Stimulated activated CD8-positive, alpha-beta memory T cell treated with anti-CD3 and anti-CD28 coated beads, Interleukin-4, amount 100 ng/mL, for 1 hour (primary cell): ENCODE measurements at places on chromosomes 1 and 21.

DNA sequence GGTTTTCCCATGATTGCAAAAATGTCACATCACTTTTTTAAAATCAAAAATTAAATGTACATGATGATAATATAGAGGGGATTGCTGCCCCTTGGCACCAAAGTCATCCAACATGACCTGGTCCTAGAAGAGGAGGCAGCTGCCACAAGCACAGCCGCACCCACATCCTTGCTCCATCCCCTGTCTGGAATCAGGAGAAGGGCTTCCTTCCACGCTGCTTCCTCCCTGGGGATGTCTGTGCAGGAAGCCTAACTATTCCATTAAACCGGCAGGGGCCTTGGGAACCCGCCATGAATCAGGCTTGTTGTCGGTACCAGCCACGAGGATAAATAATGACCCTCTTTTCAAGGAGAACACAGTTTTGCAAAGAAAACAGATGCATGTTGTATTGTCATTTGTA is 68.7 kb upstream of the AJAP1 start:
- DNase-seq, result no peak

GRCh38 chr1:100448366-100448765 is 89.6 kb upstream of the GPR88 start:
- DNase-seq, result no peak

GRCh38 chr1:234502785-234503184 is 23.8 kb upstream of the TARBP1 start:
- DNase-seq, result no peak

DNA sequence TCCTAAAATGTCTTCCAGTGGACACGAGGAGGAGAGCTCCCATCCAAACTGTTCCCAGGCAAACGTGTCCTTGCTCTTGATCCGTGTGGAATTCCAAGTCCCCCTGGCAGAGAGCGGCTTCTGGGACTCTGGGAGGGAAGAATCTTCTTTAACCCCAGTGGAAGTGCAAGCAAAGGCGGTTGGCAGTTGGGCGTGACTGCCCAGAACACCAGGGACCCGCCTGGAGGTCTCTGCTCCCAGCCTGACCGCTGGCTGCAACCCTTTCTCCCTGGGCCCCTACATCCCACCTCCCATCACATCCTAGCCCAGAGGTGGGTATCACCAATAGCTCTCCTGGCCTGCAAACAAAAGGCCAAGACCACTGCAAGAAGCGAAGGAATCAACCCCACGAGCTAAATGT is 17.8 kb downstream of the CASZ1 start:
- DNase-seq, result no peak

DNA sequence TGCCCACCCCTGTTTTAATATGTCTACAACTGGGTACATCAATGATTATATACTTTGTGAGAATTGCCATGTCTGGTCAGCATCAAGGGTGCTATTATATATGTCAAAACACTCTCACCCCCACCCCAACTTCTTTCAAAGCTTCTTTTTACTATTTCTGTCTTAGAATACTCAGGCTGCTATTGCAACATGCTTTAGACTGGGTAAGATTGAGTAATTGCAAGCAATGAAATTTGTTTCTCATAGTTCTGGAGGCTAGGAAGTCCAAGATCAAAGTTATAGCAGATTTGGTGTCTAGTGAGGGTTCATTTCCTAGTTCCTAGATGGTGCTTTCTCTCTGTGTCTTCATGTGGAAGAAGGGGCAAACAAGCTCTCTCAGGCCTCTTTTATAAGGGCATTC is 100.5 kb upstream of the KCNK1 start:
- DNase-seq, result no peak

GRCh38 chr1:205554026-205554811 is 49.8 kb downstream of the CDK18 start:
- DNase-seq, result no peak

DNA sequence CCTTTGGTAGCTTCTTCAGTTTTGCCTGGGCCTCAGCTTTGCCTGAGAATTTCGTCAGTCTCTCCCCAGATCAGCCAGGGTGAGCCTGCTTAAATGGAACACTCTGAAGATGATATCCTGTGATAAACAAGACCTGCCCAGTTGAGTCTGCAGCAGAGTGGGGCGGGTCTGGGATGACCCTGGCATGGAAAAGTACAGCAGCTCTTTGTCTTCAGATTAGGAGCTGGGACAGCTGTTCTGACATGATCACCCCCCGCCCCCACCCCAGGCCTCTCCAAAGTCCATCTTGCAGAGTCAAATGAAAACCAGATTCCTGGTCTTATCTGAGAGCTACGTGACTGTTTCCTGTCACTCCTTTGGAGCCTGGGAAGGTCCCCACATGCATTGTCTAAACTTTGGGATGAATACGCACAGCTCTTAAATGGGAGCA is 2.2 kb upstream of the TMEM51 start:
- no peak for DNase-seq

DNA sequence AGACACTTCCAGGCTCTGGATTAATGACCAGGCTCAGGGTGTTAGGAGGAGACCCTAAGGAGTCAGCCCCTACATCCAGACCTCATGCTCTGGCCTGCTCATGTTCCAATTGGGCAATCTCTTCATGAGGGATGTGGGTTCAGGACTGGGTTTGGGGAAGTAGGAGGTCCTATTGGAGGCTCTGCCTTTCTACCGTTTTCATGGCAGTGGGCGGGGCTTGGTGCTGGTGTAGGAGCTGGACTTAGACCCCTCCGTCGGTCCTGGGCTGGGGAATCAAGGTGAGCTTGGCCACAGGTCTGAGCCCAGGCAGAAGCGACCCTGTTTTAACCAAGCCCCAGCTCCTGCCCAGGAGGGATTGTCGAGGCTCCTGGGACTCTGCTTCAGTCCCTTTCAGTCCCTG is 123.4 kb downstream of the PRDM16 start:
- DNase-seq, result no peak

- DNase-seq, result peak; percentile 53
Measured at GRCh38 chr1:119968068-119968492, 71.8 kb upstream of the ADAM30 start.

GRCh38 chr1:202184750-202185460 is 8.7 kb upstream of the LGR6 start:
- peak; percentile 28 for DNase-seq
